Fibroblast of skin of right biceps (primary cell): ENCODE measurements at places on chromosomes 2 and 18.

GRCh38 chr2:101112772-101113157, 38.4 kb downstream of the TBC1D8 start:
- DNase-seq = no peak

GRCh38 chr2:98818164-98818563, 87.2 kb upstream of the MGAT4A start:
- DNase-seq = no peak

DNA sequence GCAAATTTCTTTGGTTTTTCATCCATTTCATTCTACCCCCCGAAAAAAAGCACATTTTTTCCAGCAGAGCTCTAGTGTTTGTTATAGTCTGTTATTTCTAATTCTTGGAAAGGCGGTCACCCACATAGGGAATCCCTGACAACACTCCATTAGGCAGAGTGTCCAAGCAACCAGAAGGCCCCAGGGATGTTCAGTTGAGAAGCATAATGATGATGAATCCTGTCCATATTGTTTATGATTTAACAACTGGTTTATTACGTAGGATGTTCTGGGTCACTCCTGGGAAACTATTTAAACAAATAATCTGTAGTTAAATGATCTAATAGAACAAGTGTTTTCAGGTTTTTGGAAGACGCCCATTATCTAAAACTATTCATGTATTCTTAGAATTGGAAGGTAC, 388.7 kb downstream of the TNS1 start:
- no peak for DNase-seq

- no peak for DNase-seq
These were observed 11.6 kb upstream of the CASP10 start for GRCh38 chr2:201171259-201171814.

DNA sequence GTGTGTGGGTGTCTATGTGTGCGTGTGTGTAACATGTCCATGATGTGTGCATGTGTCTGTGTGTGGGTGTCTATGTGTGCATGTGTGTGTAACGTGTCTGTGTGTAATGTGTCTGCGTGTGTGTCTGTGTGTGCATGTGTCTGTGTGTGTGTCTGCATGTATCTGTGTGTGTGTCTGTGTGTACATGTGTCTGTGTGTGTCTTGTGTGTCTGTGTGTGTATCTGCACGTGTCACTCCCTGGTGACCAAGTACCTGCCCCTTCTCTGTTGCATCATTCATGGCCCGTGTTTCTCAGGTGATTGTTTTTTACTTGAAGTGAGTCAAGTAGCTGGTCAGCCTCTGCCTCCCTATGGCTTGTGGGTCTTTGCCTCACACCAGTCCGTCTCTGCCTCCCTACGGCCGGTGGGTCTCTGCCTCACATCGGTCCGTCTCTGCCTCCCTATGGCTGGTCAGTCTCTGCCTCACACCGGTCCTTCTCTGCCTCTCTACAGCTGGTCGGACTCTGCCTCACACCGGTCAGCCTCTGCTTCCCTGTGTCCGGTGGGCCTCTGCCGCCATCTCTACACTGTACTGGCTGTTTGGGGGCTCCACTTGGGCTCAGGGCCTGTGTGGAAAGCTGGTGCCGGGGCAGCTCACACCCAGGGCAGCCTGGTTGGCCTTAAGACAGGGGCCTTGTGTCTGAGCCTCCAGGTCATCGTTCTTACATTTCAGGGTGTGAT, 31.6 kb downstream of the KCNG2 start:
- no peak for DNase-seq
